ENCODE measurements at places on chromosomes 7 and 10.
A peak's percentile ranks its signal among the peaks of the same experiment; 100 is the strongest.

DNA sequence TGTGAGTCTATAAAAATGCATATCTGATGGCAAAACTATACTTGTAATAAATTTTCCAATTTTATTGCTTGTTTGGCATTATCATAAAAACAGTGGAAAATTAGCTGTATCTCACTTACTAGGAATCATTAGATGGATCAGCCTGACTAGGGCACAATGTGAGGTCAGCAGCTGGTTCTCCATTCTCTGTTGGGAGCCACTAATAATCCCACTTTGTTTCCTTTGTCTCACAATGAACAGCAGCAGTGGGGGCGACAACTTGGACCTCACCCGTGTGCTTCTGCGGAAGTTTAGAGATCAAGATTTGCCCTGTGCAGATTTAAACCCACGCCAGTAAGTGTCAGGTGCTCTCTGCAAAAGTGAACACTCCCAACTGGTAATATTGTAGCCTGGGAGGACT is 295.5 kb downstream of the ABCA13 start:
- no peak for DNase-seq

DNA sequence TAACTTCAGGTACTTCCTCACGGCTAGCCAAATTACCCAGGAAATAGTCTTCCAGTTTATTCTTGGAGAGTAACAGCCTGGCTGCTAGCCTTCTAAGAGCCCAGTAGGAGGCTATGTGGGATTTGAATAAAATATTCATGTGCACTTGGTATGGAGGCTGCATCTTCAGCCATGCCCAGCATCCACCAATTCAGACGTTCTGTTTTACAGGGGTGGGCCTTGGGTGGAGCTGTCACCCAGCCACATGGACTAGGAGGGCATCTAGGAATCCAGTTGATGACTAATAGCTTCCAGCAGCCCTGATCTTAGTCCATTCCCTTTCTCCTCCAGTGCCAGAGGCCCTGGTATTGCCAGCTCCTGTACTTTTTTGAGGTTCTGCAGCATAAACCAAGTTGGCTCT is 66.3 kb upstream of the ZRANB1 start:
- no peak for DNase-seq

- DNase-seq, result no peak
These were observed 583.8 kb downstream of the CALN1 start for GRCh38 chr7:71828361-71828760.

DNA sequence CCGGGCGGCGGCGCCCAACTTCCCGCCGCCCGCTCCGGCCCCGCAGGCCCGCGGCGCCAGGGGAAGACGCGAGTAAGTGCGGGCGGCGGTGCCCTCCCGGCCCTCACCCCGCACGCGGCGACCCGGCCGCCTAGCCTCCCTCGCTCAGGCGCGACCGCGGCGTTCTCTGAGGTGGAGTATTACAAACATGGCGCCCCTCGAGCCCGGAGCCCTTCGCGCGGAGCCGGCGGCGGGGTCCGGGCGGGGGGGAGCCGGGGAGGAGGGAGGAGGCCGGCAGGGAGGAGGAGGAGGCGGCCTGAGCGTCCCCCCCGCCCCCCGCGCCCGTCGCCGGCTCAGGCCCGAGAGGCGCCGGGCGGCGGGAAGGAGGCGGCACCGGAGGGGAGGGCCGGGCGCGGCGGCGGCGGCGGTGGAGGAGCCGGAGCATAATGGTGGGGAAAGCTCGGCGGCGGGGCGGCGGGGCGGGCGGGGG is at the start of gene ZMYND11:
TSS of gene ZMYND11 (plus strand) at position 324 of the 469 bp plus-strand sequence. CDS start 44,558 bp downstream, outside the sequence.
- no peak for DNase-seq

DNA sequence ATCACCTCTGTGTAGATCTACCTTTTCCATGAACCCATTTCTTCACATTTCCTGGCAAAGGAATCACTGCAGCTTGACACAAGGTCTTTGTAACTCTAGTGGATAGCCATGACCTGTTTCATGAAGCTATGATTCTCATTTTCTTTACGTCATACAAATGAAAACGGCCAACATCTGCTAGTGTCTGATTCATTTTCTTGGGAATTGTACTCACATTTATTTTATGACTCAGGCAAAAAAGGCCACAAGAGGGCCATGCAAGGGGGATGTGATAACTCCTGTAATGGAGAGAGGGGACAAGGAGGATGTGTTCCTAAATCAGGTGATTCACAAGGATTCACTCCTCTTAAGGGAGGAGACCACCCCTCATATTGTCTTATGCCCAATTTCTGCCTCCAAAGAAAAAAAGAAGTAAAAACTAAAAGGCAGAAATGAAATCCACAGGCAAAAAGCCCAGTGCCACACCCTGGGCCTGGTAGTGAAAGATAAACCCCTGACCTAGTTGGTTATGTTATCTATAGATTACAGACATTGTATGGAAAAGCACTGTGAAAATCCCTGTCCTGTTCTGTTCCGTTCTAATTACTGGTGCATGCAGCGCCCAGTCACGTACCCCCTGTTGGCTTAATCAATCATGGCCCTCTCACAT is 249.9 kb downstream of the IPMK start:
- peak; percentile 88 for DNase-seq

All from A172 (cell line).